ENCODE measurements at places on chromosomes 6 and 20.

GRCh38 chr6:5191222-5191621 is 69.5 kb downstream of the LYRM4 start:
- no peak for DNase-seq

DNA sequence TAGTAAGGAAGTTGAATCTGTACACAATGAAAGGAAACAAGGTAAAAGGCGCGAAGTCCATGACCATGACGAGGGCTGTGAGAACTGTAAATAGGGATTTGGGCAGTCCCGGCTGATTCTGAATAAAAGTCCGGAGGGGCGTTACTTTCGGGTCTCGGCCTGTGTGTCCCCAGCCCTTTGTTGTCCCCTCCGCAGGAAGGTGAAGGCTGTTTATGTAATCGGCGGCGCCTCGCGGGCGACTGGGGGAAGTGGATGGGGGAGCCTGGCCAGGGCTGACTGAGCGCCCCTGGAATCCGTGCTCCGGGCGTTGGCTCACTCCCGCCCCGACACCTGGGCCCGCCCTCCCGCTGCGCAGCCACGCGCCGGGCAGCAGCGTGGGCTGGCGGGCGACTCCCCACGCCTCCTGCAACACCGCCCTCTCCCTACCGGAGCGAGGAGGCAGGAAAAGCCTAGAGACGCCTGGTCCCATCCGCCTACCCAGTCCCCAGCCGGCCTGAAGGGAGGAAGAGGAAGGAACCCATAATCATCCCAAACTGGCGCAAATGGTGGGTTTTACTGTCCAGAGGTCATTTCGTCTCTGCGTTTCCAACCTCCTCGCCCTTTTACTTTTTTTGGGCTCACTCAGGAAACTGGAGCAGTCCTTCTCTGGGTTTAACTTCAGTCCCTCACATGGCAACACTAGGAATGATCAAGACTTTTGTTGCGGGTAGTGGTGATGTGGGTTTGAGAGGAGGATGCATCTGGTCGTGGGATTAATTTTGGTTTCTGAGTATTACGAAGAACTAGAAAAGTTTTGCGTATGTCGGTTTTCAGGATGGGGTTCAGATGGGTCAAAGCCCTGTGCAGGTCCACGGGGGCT is 12.1 kb downstream of the TRIM31 start:
- no peak for DNase-seq

DNA sequence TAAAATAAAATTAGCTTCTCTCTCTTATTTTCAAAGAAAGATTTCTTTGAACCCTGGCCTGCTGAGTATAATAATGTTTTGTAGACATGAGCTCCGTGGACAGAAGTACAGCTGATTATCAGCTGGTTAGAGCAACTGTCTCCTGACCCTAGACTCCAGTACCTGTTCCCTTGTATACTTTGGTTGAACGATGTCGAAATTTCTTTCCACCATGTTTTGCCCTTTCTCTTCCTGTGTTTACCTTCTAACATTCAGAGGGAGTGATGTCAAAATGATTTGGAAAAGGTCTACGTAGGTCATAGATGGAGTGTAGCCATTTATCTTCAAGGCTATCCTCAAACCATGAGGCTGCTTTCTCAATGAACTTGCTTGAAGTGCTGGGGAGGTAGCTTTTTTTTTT is 16.8 kb upstream of the ADTRP start:
- no peak for DNase-seq

GRCh38 chr6:14754751-14755513 is 490.9 kb upstream of the JARID2 start:
- DNase-seq, result no peak

DNA sequence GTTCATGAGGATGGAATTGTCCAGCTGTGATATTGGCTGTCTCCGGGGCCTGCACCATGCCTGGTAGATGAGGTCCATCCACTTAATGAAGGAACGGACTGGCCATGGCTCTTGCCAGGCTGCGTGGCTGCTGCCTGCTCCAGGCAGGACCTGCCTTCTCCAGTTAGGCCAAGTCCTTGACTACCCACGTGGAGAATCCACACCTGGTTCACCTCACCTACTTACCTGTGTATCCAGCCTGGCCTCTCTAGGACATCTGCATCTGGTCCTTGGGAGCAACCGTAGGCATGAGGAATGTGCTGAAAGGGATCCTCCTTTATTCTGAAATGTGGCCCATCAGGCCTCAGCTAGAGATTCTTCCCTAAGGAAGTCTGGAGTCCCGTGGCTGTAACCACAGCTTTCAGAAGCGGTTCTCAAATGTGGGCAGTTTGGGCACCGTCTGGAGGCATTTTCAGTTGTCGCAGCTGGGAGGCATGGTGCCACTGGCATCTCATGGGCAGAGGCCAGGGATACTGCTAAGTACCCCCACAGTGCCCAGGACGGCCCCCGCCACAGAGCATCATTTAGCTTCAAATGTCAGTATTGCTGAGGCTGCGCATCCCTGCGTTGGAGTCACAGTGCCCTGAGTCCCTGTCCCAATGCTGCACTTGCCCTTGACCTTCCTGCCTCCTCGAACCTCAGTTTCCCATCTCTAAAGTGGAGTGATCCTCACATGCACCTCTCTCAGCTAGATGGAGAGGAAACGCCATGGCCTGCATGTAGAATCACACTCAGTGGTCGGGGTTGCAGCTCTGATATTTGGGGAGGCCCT is 67.5 kb downstream of the PHACTR3 start:
- DNase-seq, result no peak

DNA sequence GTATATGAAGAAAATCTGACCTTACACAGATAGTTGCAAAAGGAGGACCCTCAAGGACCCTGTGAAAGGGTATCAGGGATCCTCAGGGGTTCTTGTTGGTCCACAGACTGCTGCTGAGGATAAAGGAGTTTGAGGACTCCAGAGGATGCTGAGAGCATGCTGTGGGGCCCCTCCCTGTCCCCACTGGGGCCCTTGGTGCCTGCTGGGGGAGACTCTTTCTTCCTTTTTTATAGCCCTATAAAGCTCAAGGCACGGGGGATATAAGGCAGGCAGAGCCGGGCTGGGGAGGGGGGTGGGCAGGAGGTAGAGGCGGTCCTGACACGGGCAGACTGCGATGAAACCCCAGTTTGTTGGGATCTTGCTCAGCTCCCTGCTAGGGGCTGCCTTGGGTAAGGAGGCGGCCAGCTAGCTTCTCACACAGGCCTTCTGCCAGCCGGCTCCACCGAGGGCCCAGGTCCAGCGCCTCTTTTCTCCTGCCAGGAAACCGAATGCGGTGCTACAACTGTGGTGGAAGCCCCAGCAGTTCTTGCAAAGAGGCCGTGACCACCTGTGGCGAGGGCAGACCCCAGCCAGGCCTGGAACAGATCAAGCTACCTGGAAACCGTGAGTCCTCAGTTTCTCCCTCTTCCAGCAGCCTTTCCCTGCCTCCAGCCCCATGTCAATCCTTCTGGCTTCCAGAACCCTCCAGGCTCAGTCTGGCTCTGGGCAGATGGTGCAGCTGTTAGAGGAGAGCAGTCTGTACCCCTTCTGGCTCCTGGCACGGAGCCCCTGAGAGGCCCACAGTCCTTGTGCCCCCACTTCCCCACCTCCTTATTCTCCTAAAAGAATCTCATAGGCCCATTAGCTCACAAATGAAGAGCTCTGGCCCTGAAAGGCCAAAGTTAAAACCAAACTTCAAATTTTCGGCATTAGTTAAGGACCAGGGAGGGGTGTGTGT is at the start of gene LY6G6D:
TSS of gene LY6G6D (plus strand) at position 327 of the 937 bp plus-strand sequence. CDS start at position 335, 8 bp downstream.
- no peak for DNase-seq

- peak; percentile 4 for DNase-seq
Measured at GRCh38 chr20:61387204-61387953, 135.3 kb downstream of the CDH4 start.
